A549 (cell line): ENCODE measurements at places on chromosomes 16 and 17. TPM values are rescaled to one million over a fixed set of nuclear protein-coding genes. Genes with fewer than 3 reads are reported as not detected.
A peak's percentile ranks its signal among the peaks of the same experiment; 100 is the strongest.

DNA sequence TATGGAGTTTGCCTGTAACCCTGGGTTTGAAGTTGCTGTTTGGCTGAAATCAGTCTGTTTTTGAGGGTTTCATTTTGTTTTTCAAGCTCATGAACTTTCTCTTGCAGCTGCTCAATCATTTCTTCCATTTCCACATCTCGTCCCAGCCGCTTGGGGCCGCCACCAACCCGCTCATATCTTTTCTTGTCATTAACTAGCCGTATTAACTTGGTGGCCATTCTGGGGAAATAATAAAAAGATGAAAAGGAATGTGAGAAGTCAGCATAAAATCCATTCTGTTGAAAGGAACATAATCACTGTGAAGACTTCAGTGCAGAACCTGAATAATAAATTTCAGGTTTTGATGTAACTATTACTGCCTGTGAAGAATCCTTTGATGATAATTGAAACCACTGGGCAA lies 11.5 kb downstream of the RPGRIP1L start:
- DNase-seq: peak; percentile 67

DNA sequence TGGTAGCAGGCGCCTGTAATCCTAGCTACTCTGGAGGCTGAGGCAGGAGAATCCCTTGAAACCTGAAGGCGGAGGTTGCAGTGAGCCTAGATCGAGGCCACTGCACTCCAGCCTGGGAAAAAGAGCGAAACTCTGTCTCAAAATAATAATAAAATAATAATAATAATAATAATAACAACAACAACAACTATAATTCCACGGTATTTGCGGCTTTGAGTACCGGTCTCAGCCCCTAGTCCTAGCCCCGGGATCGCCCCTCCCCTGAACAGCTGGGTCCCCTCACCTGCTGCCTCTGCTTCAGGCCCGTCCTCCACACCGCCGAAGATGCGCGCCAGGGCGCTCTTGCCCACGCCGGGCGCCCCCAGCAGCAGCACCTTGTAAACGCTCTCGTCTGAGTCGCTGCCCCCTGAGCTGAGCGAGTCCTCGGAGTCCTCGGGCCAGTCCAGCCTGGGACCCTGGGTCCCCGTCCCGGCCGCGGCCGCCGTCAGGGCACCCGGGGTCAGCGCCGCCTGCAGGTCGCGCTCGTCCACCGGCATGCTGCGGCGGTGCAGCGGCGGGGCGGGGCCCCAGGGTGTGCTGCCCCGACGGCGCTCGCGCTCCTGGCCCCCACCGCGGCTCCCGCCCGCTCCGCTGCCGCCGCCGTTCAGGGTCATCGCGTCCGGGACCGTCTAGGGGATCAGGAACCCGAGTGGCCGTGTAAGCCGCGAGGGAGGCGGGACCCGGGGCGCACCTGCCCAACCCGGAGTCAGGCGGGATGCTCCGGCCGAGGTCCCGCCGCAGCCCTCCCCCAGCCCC lies 611 bp downstream of the RRAD start:
- peak; percentile 81 for DNase-seq

GRCh38 chr17:79741751-79742588 lies 11.2 kb downstream of the ENPP7 start:
- DNase-seq: peak; percentile 69

GRCh38 chr17:48442819-48443218 lies 12.8 kb upstream of the SKAP1 start:
- DNase-seq: no peak

- no peak for DNase-seq
Measured at GRCh38 chr16:27346819-27347218, 33.0 kb downstream of the IL4R start.

DNA sequence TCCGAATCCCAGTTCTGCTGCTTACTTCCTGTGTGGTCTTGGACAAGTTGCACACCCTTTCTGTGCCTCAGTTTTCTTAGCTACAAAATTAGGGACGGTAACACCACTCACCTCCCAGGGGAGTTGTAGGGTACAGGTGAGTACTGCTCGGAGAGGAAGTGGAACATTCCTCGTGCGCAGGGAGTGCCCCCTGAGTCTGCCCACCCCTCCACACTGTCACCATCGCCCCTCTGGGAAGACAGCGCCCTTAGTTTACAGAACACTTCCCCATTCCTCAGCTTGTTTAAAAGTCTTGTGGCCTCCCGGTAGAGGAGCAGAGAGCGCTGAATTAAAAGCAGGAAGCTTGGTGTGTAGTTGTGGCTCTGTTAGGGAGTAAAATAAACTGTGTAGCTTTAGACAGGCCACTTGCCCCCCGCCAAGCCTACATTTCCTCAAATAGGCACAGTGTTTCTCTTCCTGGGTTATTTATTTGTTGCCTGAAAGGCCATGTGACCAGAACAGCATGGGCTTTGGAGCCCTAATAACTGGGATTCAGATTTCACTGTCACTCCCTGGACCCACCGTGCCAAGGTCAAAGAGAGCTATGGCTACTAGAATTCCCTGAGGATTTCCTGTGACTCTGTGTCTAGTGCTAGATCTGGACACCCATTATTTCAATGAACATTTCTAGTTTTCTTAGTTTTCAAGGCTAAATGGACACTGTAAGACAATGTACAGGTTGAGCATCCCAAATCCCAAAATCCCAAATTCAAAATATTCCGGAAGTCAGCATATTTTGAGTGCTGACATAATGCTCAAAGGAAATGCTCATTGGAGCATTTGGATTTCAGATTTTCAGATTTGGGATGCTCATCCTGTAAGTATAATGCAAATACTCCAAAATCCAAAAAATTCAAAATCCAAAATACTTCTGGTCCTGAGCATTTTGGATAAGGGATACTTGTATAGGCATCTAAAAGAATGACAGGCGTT lies 372.5 kb downstream of the SNX29 start:
- no peak for DNase-seq

DNA sequence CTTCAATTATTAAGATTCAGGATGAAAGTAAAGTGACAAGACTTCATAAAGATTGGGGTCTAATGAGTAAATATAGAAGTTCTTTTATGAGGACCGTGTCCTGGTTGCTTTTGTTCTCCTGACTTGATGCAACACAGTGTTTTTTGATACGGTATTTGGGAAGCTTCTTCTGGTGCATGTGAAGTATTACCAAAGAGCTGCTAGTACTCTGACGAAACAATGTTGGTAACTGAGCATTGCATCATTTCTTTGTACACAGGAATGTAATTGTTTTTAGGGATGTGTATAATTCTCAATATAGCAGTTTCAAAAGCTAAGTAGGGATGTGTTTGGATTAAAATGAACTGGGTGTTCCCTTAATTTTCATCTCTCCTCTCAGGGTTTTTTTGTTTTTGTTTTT lies 15.9 kb downstream of the KPNB1 start:
- DNase-seq: no peak

- no peak for DNase-seq
Measured at GRCh38 chr17:68768804-68769203, 167.6 kb upstream of the FAM20A start.

- DNase-seq: no peak
Measured at GRCh38 chr17:34391241-34391640, 28.2 kb upstream of the CCL1 start.

DNA sequence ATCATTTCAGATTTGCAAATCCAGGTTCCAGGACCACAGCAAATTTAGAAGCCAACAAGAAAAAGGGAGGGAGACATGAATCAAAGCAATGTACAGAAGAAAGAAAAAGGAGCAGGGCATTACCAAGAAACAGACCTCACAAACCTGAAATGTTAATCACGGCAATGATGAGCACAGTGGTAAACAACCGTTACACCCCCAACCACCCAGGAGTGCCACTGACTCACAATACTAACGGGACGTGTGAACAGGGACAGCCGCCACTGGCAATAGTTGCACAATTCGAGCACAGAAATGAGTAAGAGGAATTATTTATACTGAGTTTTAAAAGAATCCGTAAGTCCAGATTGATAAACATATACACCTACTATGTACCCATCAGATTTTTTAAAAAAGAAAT lies 13.8 kb downstream of the USP22 start:
- no peak for DNase-seq

- peak; percentile 94 for DNase-seq
Measured at GRCh38 chr17:40322358-40323315, 13.7 kb downstream of the RARA start.

DNA sequence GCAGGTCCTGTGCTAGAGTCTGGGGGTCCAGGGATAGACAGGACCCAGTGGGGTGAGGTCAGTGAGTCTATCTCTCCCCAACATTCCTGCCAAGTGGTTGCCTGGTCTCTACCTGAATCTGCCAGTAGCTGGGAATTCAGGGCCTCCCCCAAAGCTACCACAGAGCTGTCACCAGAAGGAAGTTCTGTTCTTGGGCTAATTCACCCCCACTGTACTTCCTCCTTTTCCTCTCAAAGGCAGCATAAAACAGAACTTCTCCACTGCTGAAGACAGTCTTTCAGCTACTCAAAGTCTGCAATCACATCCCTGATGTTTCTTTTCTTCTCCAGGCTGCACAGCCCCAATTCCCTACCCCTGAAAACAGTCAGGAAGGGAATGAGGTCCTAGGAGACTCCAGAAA lies 8.7 kb downstream of the CAMTA2 start:
- no peak for DNase-seq

DNA sequence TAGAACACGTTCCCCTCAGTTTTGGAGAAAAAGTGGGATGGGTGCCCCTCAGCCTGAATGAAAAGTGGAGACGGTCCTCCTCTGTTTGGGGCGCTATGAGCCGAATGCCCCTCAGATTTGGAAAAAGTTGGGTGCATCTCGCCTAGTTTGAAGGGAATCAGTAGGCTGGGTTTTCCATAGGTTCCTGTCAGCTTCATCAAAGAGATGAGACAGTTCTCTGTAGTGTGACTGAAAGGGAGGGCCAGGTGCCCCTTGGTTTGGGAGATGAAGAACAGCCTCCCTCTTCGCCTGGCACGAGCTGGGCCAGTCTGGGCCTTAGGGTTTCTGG lies 742 bp upstream of the SLC9A5 start:
- DNase-seq: no peak

GRCh38 chr17:36152639-36153120 lies 23.8 kb downstream of the TBC1D3B start:
- peak; percentile 30 for DNase-seq

DNA sequence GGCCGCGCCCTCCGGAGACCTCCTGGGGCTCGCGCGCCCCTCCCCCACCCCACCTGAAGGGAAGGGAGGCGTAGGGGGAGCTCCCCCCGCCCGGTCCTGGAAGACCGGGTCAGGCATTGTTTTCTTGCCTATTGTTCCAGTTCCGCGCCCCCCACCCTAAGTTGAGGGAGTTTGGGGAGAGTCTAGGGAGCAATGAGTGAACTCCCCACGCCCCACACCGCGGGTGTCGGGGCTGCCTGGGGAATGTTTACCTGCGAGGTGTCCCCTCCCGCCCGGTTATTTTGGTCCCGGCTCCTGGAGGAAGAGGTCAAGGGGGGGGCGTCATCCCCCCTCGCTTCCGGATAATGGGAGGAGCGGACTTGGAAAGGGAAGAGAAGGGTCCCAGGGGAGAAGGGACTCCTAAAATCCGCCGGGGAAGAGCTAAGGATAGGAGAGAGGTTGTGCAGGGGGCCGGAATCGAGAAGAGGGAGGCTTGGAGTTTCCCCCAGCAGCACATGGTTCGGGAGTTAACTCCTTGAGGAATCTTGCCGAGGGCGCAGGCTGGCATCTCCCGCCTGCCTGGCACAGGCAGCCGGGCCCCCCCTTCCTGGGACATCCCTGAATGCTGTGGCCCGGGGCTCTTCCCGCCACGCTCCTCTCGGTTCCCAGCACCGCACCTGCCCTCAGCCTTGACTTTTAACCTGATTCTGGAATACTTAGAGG lies 881 bp downstream of the MLLT6 start:
- peak; percentile 70 for DNase-seq

- no peak for DNase-seq
Measured at GRCh38 chr16:87028481-87029320, 288.5 kb downstream of the C16orf95 start.

- no peak for DNase-seq
Measured at GRCh38 chr16:67683767-67684166, 17.2 kb downstream of the C16orf86 start.

DNA sequence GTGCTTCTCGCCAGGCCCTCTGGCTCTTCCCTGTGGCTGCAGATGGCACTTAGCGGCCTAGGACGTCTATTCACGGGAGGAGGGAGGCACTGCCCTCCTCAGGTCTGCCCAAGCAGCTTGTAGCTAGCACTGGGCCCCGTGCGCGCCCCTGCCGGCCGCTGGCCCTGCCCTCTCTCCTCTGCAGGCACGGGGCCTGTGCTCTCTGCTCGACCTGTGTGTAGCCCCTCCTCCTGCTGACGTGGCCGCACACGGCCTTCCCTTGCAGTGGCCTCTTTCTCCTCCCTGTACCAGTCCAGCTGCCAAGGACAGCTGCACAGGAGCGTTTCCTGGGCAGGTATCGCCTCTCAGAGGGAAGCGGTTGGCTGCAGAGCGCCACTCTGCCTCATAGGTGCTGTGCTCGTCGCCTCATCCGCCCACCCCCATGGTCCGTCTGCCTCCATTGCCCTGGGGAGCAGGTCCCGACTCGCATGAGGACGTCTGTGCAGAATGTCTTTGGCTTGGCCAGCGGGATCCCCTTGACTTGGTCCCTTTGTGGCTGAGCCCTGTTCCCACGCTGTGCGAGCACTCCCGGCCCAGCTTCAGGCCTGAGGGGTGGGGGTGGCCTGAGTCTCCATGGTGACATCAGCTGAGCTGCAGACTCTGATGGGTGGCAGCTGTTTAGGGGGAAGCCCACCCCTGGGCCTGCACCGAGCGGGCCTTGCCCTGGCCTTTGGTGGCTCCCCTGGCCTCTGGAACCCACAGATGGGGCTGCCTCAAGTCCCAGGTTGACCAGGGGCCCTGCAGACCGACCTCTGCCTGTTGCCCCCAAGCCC lies 34.6 kb downstream of the TSC2 start:
- DNase-seq: no peak

DNA sequence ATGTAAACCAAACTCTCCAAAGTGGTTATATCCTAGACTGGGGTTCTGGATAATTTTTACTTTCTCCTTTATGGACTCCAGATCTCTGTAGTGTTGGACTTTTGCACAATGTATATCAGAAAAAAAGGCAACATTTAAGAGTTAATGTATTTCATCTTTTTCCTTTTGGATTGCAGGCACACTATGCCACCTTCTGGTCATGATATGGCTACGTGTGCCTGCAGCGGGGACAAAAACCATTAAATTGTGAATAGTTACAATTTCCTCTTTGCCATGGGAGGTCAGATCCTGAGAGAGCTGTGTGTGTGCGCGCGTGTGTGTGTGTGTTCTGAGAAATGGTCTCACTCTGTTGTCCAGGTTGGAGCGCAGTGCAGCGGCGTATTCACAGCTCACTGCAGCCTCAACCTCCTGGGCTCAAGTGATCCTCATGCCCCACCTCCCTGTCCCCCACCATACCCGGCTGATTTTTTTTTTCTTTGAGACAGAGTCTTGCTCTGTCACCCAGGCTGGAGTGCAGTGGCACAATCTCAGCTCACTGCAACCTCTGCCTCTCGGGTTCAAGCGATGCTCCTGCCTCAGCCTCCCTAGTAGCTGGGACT lies 4.3 kb upstream of the SGF29 start:
- DNase-seq: peak; percentile 62

CDYL2 gene
- 0.03 to 0.07 TPM (median 0.05 TPM) in 3 replicates for polyA plus RNA-seq

TPSG1 gene
- polyA plus RNA-seq: 0.08 TPM in 1 of 3 replicates, not detected in the others

ITGAD gene
- not detected in 3 replicates for polyA plus RNA-seq

TVP23B gene
- polyA plus RNA-seq: 83.5 to 94.1 TPM (median 85.2 TPM) in 3 replicates

PDILT gene
- not detected in 3 replicates for polyA plus RNA-seq

RAP1GAP2 gene
- 7.0 to 10.4 TPM (median 8.3 TPM) in 3 replicates for polyA plus RNA-seq

CSF3 gene
- not detected in 3 replicates for polyA plus RNA-seq

MPO gene
- polyA plus RNA-seq: not detected in 3 replicates

TBC1D3 gene
- not detected in 3 replicates for polyA plus RNA-seq

SRL gene
- polyA plus RNA-seq: 0.03 to 0.05 TPM (median 0.03 TPM) in 3 replicates

TGFB1I1 gene
- 68.7 to 81.0 TPM (median 75.1 TPM) in 3 replicates for polyA plus RNA-seq

CCL5 gene
- polyA plus RNA-seq: 0.12 to 0.17 TPM in 2 of 3 replicates, not detected in the other

SPIRE2 gene
- 8.2 to 9.9 TPM (median 9.7 TPM) in 3 replicates for polyA plus RNA-seq
